LoVo (cell line): ENCODE measurements at places on chromosomes 6 and 20.
A peak's percentile ranks its signal among the peaks of the same experiment; 100 is the strongest.

DNA sequence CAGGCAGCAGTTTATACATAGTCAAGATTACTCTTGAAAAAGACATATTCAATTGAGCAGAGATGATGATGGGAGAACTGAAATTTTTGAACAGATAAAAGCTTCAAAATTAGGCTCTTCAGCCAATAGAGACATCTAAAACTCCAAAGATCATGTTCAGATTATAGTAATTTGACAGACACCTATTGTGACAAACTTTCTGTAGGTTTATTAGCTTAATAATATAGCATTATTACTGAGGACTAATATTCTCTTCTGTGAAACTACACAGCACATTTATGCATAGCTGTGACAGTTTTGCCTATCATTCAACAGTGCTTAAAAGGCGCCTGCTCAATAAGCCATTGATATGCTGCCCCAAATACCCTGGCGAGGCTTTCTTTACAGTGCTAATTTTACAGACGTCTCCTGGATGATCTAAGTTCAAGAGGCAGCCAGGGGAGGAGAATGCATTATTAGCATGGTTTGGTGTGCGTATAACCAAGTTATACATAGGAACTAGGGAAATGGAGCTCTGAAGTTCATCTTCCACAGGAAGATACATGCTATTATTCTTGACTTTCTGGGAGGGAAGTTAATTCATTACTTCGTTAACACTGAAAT lies 21.5 kb downstream of the PLAGL1 start:
- no peak for DNase-seq

- no peak for DNase-seq
Measured at GRCh38 chr20:4476903-4477500, 244.7 kb upstream of the PRND start.

- DNase-seq: no peak
Measured at GRCh38 chr6:42335896-42336295, 115.8 kb downstream of the TRERF1 start.

DNA sequence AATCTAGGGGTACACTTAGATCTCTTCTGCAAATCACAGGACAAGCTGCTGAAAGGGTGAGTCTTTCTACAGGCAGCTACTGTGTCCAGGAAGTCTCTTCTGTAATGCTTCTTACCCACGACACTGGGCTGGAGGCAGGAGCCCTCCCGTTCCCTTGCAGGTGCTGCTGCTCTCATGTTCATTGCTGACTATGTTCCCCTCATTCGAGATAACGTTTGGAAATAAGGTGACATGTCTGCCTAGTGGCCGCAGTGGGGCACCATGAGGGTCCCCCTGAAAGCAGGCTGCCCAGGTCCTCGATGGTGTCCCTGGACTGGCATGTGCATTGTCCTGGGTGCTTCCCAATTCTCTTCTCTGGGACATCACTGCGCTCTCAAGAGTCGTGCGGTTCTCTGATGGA lies 74.7 kb downstream of the SYNJ2 start:
- DNase-seq: no peak

DNA sequence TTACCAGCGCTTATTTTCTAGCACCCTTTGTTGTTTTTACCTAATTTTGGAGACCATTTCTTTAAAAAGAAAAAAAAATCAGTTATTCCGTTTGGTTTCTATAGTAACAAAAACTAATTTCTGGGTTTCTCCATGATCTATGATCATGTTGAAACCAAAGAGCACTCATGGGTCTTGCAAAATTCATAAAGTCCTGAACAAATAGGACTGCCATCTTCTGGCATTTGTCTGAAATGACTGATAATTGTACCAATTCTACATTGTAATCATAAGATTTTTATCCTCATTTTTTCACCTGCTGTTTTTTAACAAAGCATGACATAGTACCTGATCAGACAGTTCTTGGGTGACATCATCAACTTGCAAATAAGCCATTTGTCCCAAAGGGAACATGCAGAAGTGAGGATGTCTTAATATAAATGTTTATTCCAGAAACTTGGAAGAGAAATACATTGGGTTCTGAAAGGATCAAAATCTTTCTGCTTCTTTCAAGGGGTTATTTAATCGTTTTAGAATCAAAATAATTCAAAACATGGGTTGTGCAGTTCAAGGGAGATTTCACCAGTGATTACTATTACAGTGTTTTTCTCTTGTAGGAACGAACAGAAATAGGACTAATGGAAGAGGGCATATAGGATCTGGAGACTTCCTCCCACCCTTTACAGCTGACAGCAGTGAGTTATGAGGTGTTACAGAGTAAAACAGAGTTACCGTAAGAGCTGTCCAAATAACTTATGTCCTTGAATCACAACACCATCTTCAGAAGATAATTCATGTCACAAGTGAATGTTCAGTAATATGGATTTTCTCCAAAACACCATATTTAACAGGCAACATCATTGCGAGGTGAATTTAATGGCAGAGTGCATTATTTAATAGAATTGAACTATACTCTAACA lies 87.1 kb upstream of the GJE1 start:
- peak; percentile 7 for DNase-seq

GRCh38 chr20:60062431-60063047 lies 104.3 kb downstream of the CDH26 start:
- DNase-seq: no peak

DNA sequence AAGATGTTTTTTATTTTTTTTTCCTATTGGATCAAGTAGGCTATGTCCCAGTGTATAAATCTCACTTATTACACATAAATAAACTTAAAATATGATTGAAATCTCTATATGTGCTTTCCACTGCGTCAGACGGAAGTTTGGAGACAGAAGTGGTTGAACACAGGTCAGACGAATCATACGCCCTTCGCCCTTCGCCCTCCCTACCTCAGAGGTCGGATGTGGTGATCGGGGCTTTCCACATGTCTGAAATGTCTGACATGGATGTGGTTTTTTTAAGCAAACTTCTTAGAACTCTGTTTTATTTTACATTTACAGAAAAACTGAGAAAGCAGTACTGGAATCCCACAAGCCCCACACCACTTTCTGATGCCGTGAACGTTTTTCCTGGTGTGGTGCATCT lies 344.4 kb downstream of the THBS2 start:
- DNase-seq: no peak
